ENCODE measurements at places on chromosomes 2 and 18.

- DNase-seq: no peak
Measured at GRCh38 chr2:98701230-98701629, 29.7 kb downstream of the MGAT4A start.

DNA sequence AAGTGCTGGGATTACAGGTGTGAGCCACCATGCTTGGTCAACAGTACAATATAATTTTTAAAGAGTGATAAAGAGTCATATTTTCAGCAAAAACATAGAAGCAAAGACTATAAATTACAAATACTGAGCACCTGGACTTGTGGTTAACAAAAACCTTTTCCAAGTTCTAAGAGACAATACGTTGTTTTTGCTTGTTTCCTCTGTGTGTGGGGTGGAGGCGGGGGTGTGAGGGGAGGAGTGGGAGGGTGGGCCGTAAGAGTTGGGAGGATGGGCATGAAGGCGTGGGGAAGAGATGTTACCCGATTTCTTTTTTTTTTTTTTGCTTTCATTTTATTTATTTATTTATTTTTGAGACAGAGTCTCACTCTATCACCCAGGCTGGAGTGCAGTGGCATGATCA lies 78.0 kb upstream of the WIPF1 start:
- no peak for DNase-seq

GRCh38 chr2:22855081-22855480 lies 529.9 kb upstream of the KLHL29 start:
- no peak for DNase-seq

GRCh38 chr18:34525244-34525643 lies 184.9 kb upstream of the DTNA start:
- DNase-seq: no peak

- no peak for DNase-seq
Measured at GRCh38 chr2:239093952-239094351, 246.1 kb downstream of the TWIST2 start.

DNA sequence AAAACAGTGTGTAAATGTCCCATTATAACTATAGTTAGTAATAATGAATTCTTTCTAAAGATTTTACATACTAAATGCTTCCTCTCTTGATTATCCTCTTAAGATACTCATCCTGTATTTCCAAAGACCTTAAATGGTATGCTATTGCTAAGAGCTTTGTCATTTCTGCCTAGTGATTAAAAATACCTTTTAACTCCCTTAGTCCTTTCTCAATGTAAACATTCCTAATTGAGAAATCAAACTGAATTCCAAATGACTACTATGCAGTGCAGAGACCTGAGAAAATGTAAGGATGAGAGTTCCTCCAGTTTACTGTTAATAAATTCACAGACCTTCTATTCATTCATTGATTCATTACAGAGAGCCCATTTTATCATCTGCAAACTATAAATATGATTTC lies 86.9 kb downstream of the SOS1 start:
- no peak for DNase-seq

DNA sequence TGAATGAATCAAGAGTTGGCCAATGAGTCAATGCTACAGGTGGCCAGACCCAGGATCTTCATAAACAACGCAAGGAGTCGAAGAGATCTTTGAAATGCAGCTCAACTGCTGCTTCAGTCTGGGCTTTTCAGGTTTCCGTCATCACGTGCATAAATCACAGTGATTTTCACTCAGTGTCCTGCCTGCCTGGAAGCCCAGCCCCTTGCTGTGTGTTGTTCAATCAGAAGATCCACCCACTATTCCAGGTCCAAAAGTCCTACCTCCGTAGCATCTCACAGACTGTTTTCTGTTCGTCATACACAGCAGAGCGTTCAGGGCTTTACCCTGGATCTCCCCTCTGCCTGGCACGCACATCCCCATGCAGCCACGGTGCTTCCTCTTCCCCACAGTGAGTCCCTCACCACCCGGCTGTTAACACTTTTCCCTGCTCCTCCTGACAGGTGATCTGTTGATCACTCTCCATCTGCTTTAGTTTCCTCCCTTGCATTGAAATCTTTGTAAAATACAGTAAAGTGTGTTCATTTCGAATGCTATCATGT lies 216.3 kb downstream of the MYT1L start:
- no peak for DNase-seq

- DNase-seq: no peak
Measured at GRCh38 chr2:14756981-14757657, 124.6 kb downstream of the LRATD1 start.

- no peak for DNase-seq
Measured at GRCh38 chr2:152200101-152200500, 24.5 kb upstream of the STAM2 start.
